ENCODE measurements at places on chromosomes 4 and X.

GRCh38 chr4:140757232-140757630 lies 1.0 kb upstream of the TBC1D9 start:
- no peak for DNase-seq

DNA sequence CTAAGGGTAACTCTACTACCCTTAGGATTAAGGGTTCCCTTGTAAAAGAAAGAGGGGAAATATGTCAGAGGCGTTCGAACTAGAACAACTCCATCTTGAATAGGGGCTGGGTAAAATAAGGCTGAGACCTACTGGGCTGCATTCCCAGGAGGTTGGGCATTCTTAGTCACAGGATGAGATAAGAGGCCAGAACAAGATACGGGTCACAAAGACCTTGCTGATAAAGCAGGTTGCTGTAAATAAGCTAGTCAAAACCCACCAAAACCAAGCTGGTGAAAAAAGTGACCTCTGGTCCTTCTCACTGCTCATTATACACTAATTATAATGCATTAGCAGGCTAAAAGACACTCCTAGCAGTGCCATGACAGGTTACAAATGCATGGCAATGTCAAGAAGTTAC lies 922.0 kb downstream of the DMD start:
- DNase-seq = no peak

DNA sequence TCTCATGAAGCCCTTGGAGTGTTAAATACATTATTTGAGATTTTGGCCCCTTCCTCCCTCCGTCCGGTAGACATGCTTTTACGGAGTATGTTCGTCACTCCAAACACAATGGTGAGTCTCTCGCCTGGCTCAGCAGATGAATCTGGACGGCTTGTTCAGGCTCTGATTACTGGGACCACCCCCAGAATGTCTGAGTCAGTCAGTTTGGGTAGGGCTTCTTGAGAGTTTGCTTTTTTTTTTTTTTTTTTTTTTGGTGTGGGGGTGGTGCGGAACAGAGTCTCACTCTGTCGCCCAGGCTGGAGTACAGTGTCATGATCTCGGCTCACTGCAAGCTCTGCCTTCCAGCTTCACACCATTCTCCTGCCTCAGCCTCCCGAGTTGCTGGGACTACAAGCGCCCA lies 62.4 kb upstream of the MSANTD1 start:
- no peak for DNase-seq

DNA sequence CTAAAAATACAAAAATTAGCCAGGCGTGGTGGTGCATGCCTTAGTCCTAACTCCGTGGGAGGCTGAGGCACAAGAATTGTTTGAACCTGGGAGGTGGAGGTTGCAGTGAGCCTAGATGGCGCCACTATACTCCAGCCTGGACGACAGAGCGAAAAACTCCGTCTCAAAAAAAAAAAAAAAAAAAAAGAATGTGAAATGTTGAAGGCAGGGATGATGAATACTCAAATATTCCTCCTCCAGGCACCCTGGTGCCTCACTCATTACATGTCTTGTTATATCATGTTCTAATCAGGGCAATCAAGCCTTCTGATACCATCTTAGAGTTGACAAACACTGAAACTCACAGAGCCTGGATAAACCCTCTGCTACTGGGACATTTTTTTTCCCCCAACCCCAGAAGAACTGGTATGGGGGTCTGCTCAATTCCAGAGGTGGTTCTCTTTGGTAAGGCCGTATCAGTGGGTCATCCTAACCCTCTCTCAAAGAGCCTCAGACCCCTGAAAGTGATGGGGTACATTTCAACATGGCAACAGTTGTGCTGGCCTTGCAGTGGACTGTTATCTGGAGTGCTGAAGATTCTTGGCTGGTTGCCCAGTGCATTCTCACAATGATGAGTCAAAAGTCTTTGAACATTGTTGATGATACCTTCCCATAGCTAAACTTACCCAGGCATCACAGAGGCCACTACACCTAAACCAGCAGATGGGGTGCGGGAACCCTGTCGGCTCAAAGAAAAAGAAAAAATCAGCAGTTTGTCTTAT lies 2.4 kb upstream of the SH3KBP1 start:
- no peak for DNase-seq

DNA sequence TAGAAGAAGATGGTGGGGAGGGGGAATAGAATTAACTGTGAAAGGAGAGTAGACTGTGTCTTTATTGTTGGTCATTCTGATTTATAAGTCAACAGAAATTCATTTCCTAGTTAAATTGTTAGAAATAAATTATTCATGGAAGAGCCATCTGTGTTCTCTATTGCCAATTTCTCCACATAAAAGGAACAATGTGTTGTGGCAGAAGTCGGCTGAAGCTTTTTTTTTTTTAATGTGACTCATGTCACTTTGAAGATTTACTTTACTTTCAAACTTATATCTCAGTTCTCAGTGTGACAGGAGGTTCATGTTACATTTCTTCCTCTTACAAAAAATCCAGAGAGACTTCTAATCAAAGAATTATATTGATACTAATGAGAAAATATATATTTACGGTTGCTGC lies 60.5 kb downstream of the CPE start:
- no peak for DNase-seq

DNA sequence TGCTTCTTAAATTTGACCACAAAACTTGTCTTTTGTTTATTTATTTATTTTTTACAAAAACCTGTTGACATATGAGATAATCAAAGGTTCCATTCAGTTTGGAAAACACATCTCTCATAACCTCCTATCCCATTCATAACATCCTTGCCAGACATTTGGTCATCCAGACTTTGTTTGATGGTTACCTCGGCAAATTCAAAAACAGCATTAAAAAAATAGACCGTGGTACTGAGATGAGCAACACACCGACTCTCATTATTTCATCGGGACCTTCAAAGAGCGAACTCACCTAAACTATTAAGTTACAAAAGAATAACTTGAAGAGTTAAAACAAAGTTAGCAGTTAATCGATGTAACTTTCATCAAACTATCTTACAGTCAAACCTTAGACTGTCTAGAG lies 85.8 kb upstream of the RPS6KA3 start:
- DNase-seq = no peak

GRCh38 chr4:110616238-110617074 lies 6.4 kb downstream of the PITX2 start:
- no peak for DNase-seq

DNA sequence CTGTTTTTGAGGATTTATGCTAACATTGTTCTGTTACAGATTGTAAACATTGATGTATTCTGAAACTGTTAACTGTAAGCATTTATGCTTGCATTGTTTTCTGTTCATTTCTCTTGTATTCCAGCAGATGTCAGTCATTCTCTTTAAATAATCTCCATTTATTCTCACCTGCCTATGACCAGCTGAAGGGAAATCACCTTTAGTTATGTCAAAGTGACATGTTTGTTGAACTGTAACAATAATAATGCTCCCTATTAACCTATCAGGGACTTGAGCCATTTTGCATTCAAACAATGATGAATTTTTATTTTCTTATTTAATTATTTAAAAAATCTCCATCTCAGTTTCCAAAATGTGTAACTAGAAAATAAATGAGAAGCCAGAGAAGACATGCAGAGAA lies 58.0 kb downstream of the SPCS3 start:
- DNase-seq = no peak

DNA sequence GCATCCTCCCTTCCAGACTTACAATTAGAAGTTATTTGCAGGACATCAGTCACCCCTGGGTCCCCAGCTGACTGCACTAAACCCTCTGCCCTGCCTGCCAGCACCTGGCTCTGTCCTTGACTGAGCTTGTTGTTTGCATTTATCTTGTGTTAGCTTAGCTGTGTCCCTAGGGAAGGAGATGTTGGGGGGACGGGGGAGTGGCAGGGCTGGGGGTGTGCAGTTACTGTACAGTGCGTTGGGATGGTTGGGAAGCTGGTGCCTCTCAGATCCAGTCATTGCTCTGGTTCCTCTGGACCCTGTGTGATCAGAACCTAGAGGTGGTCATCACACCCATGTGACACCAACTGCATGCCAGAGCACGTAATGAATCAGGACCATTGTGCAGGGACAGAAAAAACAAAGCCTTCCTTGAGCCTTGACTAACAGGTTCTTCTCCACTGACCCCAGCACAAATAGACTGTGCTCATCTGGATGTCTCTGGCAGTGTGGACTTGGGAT lies 32.7 kb upstream of the PROM1 start:
- no peak for DNase-seq

- no peak for DNase-seq
These were observed 4.7 kb downstream of the BLTP1 start for GRCh38 chr4:122156819-122157218.

DNA sequence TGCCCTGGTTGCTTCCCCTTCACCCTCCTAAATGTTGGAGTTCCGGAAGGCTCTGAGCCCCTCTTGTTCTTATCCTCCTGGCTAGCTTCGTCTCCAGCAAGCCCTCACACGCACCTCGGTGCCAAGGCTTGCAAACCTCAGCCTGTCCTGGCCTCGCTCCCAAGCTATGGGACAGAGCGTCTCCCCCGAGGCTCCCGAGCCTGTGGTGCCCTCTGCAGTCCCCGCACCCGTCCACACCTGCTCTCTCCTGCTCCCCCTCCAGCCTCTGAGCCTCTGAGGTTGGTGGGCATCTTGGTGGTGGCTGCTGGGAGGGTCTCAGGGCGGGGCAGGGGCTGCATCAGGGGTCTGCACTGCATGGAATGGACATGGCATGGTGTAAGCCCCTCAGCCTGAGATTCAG lies 63.2 kb downstream of the TRMT44 start:
- no peak for DNase-seq

- DNase-seq = no peak
These were observed 1411.1 kb upstream of the TENM3 start for GRCh38 chr4:180832073-180832472.

GRCh38 chr4:88911246-88912212 lies 145.5 kb downstream of the FAM13A start:
- DNase-seq = no peak

GRCh38 chr4:44145868-44146267 lies 302.7 kb downstream of the KCTD8 start:
- no peak for DNase-seq

DNA sequence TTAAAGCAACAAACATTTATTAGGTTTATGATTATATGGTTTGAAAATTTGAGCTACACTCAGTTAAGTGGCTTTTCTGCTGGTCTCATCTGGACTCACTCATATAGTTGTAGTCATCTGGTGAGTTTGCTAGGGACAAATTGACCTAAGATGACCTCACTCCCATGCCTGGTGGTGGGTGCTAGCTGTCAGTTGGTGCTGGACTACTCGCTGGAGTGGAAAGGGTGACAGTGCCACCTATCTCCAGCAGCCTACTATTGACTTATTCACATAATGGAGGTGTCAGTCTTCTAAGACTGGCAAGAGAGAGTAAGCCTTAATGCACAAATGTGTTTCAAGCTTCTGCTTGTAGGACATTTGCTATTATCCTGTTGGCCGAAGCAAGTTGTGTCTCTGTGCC lies 88.2 kb downstream of the TASL start:
- DNase-seq = no peak

DNA sequence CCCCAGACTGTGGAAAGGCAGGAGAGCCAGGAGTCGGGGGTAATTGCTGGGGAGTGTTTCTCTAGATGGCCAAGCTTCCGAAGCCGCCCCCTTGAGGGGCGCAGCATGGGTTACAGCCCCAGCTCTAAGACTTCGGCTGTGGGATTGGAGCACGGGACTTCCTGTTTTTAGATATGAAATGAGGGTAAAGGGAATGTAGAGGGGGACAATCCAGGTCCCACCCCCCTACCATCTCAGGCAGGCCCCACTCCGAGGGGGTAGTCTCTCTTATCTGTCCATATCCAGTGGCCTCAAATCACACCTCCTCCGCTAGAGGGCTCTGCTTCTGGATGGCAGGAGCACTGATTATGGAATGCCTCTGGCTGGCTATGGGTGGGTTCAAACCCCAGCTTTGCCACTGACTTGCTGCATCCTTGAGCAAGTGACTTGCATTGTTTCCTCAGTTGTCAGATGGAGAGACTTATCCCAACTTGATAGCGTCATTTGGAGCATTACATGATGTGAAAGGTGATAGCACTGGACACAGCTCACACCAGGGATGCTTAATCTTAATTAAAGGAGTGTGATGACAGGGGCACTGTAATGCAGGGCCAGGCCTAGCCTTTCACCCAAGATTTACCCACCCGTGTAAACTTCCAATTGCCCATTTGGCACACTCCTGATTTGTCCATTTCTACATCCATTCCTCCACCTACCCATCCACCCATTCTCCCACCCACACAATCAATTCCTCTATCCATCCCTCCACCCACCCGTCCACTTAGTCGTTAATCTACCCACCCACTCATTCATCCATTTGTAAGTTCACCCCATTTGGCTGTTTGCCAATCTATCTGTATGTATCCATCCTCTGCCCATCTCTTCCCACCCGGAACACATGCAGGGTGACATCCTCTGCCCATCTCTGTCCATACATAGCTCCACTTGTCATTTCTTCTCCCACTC lies 848 bp upstream of the KCND1 start:
- peak; percentile 28 for DNase-seq

GRCh38 chr4:89915937-89916336 lies 21.3 kb downstream of the MMRN1 start:
- DNase-seq = no peak

Data from inflammatory macrophage (primary cell).